ENCODE measurements at places on chromosomes 2 and 18. TPM values are rescaled to one million over a fixed set of nuclear protein-coding genes. Genes with fewer than 3 reads are reported as not detected.

PARD3B gene
- 6.7 TPM for total RNA-seq

IL1RL1 gene
- 2.8 TPM for total RNA-seq

VSNL1 gene
- 12.1 TPM for total RNA-seq

STPG4 gene
- total RNA-seq: not detected

OSR1 gene
- 3.1 TPM for total RNA-seq

BOLL gene
- total RNA-seq: 0.12 TPM

PROM2 gene
- 0.50 TPM for total RNA-seq

PRKCE gene
- 18.4 TPM for total RNA-seq

UNC50 gene
- 28.5 TPM for total RNA-seq

DNA sequence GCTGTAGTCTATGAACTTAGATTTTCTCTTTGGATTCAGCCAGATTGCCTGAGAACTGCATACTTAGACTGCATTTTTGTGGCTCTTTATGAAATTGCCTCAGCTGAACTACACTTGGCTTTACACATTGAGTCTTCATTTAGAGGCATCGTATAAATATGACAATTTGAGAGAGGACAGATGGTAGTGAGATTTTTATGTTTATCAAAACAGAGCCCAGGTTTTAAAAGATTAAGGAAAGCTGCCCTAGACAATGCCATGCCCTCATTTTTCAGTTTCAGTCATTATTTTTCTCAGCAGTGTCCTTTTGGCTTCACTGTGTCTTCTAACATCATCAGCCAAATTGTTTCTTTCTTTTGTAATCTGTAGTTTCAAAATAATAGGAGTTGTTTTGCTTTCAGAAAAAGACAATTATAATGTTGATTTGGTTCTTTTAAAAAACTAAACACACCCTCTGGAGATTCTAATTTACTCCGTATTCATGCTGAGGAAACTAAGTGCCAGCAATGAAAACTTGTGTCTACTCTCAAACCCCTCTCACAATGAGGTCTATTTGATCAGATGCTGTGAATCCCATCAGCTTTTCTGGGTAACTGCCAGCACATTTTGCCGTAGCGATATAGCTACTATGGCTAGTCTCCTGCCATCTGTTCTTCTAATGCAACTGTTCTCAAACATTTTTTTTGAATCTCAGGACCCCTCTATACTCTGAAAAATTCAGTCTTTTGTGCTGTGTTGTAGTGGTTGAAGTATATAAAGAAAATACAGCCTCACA is 46.2 kb downstream of the TWSG1 start:
- no peak for DNase-seq

GRCh38 chr18:76554547-76555222 is 59.6 kb upstream of the ZNF516 start:
- DNase-seq: no peak

DNA sequence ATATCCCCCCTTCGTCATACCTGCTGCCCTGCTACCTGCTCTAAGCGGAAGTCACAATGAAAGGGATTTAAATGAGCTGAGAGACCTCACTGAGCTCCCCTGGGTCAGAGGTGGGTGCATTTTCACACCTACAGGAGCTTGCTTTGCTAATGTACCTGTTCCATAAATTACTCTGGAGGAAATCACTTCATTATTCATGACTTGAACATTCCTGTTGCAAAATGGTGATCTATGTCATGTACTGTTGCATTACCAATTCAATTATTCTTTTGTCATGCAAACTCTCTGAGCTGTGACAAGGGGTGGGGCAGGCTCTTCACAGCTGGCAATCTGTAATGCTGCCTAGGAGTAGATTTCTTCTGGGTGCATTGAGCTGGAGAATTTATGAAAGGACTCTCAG is 761.3 kb downstream of the TSN start:
- DNase-seq: no peak

DNA sequence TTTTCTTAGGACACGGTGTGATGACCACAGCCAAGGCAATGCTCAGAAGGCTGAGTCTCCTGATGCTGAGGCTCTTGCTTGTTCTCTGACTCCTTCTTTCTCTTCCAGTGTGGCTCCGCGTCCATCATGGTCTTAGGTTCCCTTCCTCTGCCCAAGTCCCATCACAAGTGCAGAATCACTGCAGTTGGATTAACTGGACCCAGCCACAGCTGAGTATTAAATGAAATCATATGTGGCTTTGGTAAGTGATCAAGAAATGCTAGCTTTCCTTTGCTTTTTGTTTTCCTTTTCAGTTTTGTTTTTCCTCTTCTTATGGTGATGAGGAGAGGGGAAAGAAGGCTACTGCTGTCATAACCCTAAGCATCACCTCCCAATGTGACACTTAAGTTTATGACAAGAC is 375.8 kb downstream of the INSIG2 start:
- no peak for DNase-seq

- DNase-seq: no peak
Measured at GRCh38 chr18:6629635-6630140, 99.8 kb upstream of the ARHGAP28 start.

- no peak for DNase-seq
Measured at GRCh38 chr18:55256226-55256928, 297.1 kb upstream of the CCDC68 start.

DNA sequence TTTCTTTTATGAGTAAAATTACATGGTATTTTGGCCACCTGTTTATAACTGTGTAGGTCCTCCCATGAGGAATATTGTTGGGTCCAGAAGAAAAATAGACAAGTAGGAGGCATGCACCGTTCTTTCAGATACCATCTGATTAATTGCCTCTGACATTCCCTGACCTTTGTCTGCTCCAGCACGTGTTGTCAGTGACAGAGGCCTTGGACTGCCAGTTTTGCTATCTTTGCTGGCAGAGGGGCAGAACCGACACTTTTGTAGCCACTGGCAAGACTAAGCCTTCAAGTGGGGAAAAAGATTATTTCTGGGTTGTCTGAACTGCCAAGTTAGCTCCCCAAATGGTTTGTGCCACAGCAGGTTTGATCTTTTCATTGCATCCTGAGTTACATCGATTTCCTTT is 276.9 kb downstream of the CAMKMT start:
- DNase-seq: peak; percentile 17

DNA sequence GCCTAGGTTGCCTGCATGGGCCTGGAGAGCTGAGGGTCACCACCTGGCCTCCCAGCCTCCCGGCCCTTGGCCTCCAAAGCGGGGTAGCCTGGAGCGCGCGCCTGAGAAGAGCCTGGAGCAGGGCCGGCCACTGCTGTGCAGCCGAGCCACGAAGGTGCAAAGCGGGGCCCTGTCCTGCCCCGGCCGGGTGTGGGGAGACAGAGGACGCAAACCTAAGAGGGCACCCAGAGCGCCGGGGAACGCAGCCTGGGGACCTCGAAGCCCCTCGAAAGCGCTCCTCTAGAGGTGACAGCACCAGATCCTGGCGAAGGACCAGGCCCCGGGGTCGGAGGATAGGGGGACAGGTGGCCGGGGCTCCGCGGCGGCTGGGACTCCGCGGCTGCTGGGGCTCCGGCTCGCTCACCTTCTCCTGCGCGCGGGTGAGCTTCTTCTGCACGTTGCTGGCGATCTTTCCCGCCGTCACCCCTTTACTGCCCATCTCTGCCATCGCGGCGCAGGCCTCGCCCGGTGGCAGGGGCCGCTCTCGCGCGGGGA is 430 bp downstream of the BIN1 start:
- no peak for DNase-seq

DNA sequence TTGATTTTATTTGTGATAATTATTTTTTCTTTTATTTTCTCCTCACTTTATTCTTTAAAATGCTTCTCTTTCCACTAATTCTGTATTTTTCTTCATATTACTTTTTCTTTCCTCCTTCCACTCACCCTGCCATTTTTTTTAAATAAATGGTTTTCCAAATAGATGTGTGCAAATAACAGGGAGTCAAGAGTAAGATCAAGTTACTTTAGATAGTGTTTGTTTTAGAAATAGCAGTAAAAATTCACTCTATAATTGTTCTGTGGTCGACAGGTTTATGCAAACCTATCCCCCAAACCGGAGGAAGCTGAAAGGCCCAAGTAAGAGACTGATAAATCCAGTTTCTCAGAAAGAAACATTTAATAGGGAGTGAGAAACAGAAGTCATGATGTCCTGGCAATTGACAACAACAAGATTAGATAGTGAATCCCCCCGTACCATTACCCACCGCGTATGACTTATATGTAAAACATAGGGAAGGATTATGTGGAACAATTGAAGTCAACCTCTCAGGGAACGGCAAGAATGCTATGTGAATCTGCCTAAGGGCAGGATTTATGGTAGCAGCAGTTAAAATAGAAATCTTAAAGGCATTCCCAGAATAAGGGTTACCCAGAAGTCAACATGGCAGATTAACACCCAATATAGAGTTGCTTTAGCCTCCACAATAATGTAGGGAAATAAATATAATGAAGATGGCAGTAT is 75.5 kb downstream of the KYNU start:
- no peak for DNase-seq

GRCh38 chr2:15973481-15974401 is 33.4 kb downstream of the MYCN start:
- no peak for DNase-seq

- DNase-seq: no peak
Measured at GRCh38 chr2:76256458-76257088, 545.9 kb upstream of the GCFC2 start.

- DNase-seq: no peak
Measured at GRCh38 chr2:231397011-231397927, 1.8 kb downstream of the B3GNT7 start.

- DNase-seq: no peak
Measured at GRCh38 chr2:97662386-97662894, 1.4 kb downstream of the ACTR1B start.

DNA sequence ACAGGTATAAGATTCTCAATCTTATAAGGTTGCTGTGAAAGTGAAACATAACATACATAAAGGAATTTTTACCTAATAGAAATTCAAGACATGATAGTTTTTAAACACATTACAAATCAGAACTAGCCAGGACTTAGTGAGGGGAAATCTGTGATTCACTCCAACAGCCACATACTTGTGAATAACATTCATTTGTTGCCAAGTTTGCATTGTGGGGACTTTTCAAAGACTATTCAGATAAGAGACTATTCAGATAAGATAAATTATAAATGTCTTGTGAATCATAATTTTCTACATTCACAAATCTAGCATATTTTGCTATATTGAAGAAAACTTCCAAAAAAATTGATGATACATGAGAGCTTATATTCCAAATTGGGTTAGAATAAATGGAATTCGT is 345.3 kb upstream of the CDH20 start:
- no peak for DNase-seq

- no peak for DNase-seq
Measured at GRCh38 chr2:43467891-43468290, 127.9 kb downstream of the THADA start.

- no peak for DNase-seq
Measured at GRCh38 chr2:112077814-112078213, 22.7 kb downstream of the TMEM87B start.

GRCh38 chr2:204795156-204795555 is 249.9 kb downstream of the PARD3B start:
- no peak for DNase-seq

- peak; percentile 80 for DNase-seq
Measured at GRCh38 chr18:22556222-22557167, 138.8 kb upstream of the CTAGE1 start.

DNA sequence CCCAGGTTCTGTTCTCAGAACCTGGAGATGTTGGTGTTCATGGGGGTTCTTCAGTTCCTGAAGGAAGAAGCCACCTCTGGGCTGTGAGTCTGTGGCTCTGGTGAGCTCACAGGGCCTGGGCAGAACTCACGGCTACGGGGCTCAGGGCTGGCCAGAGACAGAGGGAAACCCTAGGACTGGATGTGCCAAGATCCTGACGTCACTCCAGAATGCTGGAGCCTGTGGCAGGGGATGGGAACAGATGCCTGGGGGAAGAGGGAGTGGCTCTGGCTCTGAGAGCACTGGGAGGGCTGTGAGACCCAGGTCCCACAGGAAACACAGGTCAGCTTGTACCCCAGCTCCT is at the start of gene OTOF:
Gene OTOF (minus strand): TSS at position 214 of the 343 bp plus-strand sequence.
- DNase-seq: peak; percentile 55

GRCh38 chr18:28469946-28470345 is 293.0 kb upstream of the CDH2 start:
- no peak for DNase-seq

DNA sequence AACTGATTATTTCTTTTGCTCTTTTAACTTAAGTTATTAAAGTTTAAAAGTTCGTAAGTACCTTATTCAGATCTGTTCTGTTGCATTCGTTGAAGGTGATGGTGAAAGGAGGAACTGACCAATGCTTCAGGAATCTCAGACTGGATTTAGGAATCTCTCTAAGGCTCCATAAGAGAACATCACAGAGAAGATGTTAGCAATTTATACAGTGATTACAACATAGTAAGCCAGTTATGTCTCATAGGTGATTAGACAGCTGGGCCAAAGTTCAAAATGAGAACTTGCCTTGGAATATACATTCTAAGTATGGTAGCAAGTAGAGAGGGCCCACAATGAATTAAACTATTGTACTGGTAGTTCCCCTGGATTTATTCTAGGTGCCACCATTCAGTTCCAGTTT is 3.2 kb downstream of the MARS2 start:
- no peak for DNase-seq

GRCh38 chr2:10954416-10954815 is 42.7 kb downstream of the KCNF1 start:
- DNase-seq: no peak

DNA sequence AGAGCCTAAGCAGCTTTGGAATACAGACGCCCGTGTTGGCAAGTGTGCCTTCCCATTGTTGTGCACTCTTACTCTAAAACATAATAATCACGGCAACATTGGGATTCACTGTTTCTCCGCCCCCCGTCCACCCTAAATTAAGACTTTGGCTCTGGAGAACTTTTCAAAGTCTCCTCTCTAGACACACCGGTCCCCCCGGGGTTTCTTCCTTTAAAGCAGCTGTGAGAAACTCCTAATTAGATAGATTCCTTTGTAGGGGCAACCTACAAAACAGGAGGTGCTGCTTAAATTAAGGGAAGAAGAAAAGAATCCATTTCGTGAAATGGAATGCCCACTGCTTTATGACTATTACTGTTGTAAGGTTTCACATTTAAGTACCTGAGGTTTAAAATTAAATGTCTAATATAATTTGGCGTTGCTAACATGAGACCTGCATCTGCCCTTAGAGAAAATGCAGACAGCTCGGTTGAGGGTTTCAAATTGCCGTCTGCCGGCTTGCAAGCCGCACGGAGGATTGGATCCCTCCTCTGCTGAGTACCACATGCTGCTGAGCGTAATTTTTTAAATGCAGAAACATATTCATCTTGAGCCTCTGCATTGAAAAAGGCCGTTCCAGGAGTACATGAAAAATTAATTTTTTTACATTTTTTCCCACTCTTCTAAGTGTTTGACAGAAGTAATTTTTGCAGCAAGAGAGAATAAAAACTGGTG is 233.3 kb downstream of the GBX2 start:
- DNase-seq: no peak

Measured in heart right ventricle (tissue), 16 donors.